ENCODE measurements at places on chromosomes 1 and 21. TPM values are rescaled to one million over a fixed set of nuclear protein-coding genes. Genes with fewer than 3 reads are reported as not detected.

- no peak overlapping the region for H3K4me3 ChIP-seq
- no peak overlapping the region for H3K27ac ChIP-seq
- no peaks in the 10 kb centered on the region for H3K4me1 ChIP-seq
- no peaks in the 10 kb centered on the region for H3K27me3 ChIP-seq
- DNase-seq = no peak
Measured at GRCh38 chr1:213683529-213683928, 304.2 kb upstream of the PROX1 start.

DNA sequence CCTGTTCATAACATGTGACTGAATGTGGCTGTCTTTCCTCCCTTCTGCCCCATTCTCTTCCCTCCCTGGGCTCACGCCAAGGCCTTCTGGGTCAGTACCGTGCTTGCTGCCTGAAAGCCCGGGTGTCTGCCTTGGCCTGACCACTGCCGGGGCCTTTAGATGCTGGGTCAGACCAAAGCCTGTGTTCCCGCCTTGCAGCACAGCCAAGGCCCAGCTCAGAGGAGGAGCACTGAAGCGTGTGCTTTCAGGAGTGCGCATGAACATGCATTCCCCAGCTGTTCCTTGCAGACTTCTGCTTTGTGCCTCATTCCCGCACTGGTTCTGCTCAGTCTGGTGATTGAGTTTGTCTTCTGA lies 27.0 kb upstream of the SARS1 start:
- H3K27ac ChIP-seq = no peak overlapping the region
- H3K36me3 ChIP-seq = no peaks in the 10 kb centered on the region
- DNase-seq = no peak
- H3K4me1 ChIP-seq = peaks cover 52% of the 10 kb centered on the region
- no peak overlapping the region for H3K4me3 ChIP-seq
- no peaks in the 10 kb centered on the region for H3K27me3 ChIP-seq

The WNT3A gene
- polyA plus RNA-seq = not detected

DNA sequence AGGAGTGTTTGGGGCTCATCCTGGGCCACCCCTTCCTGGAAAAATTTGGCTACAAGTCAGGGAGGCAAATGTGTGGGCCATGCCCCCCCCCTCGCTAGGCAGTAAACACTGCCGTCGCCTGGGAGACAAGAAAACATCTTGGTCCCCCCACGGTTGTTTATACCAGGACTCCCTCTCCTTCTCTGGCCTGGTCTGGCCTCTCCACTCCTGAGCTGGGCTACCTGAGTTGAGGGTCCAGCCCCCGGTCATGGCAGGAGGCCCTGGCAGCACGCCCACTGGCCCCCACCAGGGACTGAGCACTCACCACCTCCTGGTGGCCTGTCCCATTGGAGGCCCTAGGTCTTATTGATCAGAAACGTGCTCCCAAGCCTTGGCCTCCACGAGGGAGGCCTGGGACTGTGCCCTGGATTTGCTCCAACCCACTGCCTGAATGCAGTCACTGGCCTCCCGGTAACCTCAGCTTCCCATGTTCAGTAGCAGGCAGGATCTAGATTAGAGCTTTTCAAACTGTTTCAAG lies 15.8 kb downstream of the KCNQ4 start:
- H3K4me1 ChIP-seq = peaks cover 26% of the 10 kb centered on the region
- H3K36me3 ChIP-seq = no peaks in the 10 kb centered on the region
- no peaks in the 10 kb centered on the region for H3K27me3 ChIP-seq
- DNase-seq = no peak

- no peaks in the 10 kb centered on the region for H3K4me1 ChIP-seq
- no peaks in the 10 kb centered on the region for H3K36me3 ChIP-seq
- DNase-seq = no peak
- no peak overlapping the region for H3K4me3 ChIP-seq
Measured at GRCh38 chr1:65985393-65986066, 192.8 kb downstream of the PDE4B start.

The PRELP gene
- polyA plus RNA-seq = not detected

DNA sequence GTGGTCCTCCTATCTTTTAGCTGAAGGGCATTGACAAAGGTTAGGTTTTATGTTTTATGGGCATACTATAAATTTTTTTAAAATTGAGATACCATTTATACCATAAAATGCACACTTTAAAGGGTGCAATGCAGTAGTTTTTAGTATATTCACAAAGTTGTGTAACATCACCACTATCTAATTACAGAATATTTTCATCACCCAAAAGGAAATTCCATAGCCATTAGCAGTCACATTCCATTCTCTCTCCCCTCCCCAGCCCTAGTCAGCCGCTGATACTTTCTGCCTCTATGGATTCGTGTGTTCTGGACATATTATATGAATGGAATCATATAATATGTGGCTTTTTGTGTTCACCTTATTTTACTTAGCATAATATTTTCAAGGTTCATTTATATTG lies 135.8 kb upstream of the B3GALT2 start:
- DNase-seq = no peak
- H3K36me3 ChIP-seq = no peaks in the 10 kb centered on the region
- H3K27me3 ChIP-seq = no peaks in the 10 kb centered on the region
- H3K27ac ChIP-seq = no peak overlapping the region
- H3K4me1 ChIP-seq = no peaks in the 10 kb centered on the region

The PAFAH2 gene
- polyA plus RNA-seq = 4.1 TPM

GRCh38 chr1:230643908-230644307 lies 1.6 kb downstream of the COG2 start:
- H3K4me1 ChIP-seq = peaks cover 36% of the 10 kb centered on the region
- H3K27ac ChIP-seq = peak overlapping the region; percentile 12
- peaks cover 16% of the 10 kb centered on the region for H3K36me3 ChIP-seq
- no peak overlapping the region for H3K4me3 ChIP-seq
- DNase-seq = no peak
- H3K27me3 ChIP-seq = peaks cover 2% of the 10 kb centered on the region

DNA sequence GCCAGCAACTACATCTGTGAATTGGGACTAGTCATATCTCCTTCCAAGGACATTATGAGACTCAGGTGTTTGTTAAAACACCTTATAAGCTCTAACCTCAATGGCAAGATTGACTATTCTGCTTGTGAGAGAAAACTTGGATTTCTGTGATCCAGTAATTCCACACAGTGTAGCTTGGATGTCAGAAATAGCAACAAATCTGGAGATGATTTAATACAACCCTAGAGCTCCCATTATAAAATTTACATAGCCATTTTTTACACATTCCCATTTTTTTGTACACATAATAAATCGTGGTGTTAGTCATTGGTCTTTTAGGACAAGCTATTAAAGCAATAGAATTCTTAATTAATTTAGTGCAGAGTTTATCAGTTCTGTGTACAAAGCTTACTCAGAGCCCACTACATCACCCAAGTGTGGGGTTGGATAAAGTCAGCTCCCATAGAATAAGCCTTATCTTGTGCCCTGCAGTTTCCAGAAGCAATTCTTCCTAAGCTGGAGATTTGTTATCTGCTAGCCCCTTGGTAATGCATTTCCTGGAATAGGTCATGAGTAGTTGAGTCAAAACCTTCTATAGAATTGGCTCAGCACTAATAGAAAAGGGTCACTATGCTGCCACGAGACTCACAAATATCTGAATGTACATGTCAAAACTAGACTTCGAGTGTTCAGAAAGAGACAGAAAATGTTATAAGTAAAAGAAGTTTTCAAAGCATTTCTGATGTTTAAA lies 434.0 kb upstream of the RUNX1 start:
- H3K36me3 ChIP-seq = no peaks in the 10 kb centered on the region
- H3K27ac ChIP-seq = no peak overlapping the region
- no peak overlapping the region for H3K4me3 ChIP-seq
- no peak for DNase-seq

DNA sequence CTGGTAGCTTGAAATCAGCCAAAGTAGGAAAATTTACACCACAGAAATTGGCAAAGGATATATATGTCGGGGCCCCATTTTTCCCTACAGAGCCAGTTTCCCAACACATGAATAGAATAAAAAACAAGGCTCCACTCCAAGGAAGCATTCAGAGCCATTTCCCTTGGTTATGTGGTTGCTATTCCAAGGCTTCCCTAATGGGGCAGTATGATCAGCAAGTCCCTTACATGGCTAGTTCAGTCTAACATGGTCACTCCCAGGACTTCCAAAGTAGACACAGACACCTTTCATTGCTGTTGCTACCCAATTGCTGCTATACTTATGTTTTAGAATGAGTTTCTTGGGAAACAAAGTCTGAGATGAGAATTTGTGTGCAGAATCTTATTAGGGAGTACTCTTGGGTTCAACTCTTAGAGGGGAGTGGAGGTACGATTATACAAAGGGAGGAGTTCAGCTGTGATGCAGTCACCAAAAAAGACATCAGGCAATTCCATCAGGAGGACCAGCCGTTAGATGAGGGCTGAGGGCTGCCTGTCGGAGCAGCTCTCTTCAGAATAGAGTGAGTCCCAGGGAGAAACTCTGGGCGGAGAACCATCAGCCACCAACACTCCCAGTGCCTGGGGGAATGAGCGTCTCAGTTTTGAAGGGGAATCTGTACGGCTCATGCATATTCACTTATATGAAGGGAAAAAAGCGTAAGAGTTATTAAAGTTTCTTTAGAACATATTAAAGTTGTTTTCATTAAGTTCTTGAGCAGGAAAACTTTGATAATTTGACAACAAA lies 92.9 kb downstream of the C21orf91 start:
- DNase-seq = peak; percentile 8
- H3K36me3 ChIP-seq = no peaks in the 10 kb centered on the region
- H3K27me3 ChIP-seq = no peaks in the 10 kb centered on the region
- H3K27ac ChIP-seq = no peak overlapping the region
- H3K4me1 ChIP-seq = peaks cover 11% of the 10 kb centered on the region
- no peak overlapping the region for H3K4me3 ChIP-seq

GRCh38 chr1:235339746-235340145 lies 11.4 kb downstream of the GGPS1 start:
- H3K4me1 ChIP-seq = peaks cover 7% of the 10 kb centered on the region
- no peaks in the 10 kb centered on the region for H3K27me3 ChIP-seq
- DNase-seq = no peak

DNA sequence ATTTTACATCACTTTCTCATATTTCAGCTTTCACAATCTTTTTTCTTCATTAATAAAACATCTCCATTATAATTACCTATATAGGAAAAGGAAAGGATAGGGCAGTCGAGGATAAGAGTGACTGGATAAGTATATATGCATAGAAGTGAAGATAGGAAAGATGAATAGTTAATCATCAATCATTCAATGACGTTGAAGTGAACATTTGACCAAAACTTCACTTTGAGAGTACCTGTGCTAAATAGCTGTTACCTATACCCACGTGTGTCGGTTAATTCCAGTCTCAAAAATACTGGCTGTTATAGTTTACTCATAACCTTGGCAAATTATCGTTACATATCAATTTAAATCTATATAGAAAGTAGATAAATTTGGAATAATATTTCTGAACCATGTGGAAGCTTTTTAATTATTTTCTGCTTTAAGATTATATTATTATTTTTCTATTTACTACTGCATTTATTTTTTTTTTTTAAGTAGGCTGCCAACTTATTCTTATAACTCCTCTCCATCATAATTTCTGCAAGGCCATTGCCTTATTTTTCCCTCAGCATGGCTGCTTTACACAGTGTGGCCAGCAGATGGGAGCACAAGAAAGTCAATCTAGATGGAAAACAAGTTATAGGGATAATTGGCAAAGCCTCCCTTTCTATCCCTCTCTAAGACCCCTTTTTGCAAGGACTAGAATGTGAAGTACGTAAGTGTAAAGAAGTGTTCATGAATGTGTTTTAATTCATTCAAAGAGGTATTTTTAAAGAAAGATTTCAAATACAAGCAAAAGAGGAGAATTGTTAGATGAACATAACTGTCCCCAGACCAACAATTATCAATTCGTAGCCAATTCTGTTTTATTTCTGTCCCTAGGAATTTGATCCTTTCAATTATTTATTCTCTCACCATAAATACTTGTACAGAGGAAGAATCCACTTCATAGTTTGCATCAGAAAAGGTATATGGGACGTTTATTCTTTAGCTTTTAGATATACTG lies 290.4 kb downstream of the KCNT2 start:
- no peak overlapping the region for H3K4me3 ChIP-seq
- H3K27ac ChIP-seq = no peak overlapping the region
- DNase-seq = no peak

The ST3GAL3 gene
- 1.6 TPM for polyA plus RNA-seq

The KCNT2 gene
- not detected for polyA plus RNA-seq

The KCNE1 gene
- polyA plus RNA-seq = 1.5 TPM
